NCI-H187 treated with DMSO at 0.1 percent for 48 hours (cell line): ENCODE measurements at places on chromosomes 13 and 19.

DNA sequence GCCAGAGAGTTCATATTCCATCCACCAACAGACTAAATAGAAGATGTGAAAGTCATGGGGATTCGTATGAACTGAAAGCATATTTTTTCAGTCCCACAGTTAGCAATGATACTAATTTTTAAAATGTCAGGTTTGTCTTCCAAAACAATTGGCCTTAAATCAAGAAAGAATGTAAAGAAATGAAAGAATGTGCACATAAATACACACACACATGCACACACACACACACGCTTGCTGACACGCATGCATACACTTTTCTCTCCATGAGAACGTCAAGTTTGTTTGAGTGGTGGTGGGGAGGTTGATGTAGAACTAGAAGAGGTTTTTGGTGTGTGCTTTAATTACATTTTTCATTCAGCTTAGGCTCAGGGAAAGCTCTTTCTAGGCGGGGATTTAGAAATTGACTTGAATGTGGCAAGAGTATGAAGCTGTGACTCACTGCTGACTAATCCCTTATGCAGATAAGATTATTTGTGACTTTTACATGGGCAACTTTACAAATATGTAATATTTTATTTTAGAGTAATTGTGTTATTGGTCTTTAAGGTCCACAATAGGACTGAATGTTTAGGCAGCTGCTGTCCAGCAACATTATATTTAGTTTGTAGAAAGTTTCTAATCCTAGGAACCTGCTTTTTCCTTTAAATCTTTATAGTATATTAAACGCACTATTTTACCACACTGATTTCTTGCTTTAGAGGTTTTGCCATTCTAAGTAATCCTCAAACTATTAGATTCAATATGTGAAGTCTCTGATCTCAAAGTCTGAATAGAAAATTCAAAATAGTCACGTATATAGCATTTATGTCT is 18.8 kb downstream of the FLT1 start:
- no peak for DNase-seq

DNA sequence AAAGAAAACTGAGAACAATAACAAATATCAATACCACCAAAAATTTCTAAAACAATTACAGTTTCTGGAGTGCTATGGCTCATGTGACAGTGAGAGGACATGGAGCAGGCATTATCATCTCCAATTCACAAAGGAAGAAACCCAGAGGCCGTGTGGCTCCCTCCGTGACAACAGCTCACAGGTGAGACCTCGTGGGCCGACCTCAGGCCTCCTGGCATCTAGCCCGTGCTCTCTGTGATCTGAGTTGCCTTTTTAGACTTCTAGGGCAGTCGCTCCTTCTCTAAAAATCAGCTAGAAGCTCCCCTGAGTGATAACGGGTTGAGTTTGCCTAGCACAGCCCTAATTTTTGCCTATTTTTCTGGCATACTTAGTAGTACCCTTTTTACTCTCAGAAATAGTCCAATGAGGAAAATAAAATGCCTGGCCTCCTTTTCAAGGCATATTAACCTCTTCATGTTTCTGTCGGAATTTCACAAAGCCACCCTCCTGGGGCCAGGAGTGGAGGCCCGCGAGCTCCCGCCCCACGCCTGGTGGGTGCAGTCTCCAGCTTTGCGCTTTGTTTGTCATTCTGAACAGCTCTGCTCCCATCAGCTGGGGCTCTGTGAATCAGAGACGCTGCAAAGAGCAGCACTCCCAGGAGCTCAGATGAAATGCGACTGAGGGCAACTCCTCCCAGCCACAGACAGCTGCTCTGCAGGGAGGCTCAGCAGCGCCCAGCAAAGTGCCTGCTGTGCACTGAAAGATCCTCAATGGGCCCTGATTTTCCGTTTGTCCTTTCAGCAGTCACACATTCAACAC is 292.5 kb downstream of the UQCRFS1 start:
- DNase-seq: no peak

GRCh38 chr19:38164526-38164925 is 59.5 kb downstream of the DPF1 start:
- DNase-seq: no peak

- no peak for DNase-seq
Measured at GRCh38 chr19:6491802-6492592, 10.1 kb downstream of the TUBB4A start.

DNA sequence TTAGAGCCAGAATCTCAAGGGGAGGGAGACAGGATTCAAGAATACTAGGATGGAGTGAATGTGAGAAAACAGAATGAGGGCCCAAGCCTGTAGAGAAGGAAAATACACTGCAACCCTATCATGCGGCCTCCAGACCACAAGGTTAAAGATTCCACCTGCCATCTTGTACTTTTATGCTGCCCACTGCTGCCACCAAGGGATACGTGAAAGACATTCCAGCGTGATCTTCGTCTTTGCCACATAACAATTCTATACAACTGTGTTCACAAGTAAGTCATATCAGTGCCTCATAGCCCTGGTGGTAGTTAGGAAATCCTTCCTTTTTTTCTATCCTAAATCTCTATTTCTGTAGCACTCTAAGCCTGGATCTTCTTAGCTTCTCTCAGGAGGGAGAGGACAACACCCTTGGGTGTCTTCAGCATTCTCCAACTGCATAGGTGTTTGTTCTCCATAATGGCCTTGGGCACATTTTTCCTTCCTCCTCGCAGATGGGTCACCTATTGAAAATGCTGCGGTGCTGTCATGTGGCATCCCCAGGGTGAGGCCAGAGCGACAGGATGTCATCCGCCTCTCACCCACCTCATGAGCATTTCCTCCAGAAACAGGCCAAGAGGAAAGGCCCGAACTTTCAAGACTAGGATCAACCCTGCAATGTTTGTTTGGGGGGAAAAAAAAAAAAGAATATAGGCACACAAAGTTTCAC is 13.6 kb downstream of the TPT1 start:
- no peak for DNase-seq

GRCh38 chr19:4641132-4641531 is 1.8 kb downstream of the TNFAIP8L1 start:
- DNase-seq: no peak

GRCh38 chr13:30116379-30116778 is 191.0 kb downstream of the KATNAL1 start:
- DNase-seq: no peak

GRCh38 chr19:679418-680286 is 3.5 kb downstream of the FSTL3 start:
- no peak for DNase-seq

DNA sequence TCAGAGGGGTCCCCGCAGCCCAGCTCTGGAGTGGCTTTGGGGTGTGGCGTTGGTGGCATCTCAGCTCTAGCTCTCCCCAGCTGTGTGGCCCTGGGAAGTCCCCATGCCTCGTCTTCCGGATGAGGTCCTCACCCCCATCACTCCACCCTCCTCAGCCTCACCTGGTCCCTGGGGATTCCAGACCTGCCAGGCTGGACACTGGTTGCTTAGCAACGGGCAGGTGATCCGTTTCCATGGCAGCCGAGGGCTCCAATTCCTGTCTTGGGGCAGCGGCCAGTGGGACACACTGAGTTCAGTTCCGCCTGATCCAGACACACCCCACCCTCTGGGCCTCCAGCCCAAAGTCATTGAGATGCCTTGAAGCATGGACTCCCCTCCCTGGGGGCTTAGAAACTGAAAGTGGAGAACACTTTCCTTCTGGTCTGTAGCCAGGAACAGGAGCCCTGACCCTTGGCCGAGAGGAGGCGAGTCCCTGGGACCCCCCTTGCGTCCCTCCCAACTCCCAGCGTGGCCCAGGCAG is 7.7 kb upstream of the MISP start:
- DNase-seq: peak; percentile 72

GRCh38 chr13:49776871-49777270 is 15.6 kb downstream of the KPNA3 start:
- no peak for DNase-seq

DNA sequence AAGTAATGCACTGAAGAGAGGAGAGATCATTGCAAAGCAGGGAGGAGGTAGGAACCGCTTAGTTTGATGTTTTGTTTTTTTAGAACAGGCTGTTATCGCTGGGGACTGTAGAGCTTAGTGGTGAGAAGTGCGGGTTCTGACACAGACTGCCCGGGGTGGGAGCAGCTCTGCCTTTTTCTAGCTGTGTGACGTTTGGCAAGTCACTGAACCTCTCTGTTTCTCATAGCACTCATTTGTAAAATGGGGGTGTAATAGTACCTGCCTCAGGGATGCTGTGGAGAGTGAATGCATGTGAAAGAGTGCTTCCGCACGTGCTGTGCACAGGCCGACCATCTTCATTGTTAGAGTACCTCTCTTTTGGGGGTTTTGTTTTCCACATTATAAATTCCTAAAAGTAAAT is 19.3 kb downstream of the PRAM1 start:
- no peak for DNase-seq
